ENCODE measurements at places on chromosomes 11 and 22.

GRCh38 chr11:63680834-63681320 lies 423 bp upstream of the RTN3 start:
- no peak for DNase-seq

DNA sequence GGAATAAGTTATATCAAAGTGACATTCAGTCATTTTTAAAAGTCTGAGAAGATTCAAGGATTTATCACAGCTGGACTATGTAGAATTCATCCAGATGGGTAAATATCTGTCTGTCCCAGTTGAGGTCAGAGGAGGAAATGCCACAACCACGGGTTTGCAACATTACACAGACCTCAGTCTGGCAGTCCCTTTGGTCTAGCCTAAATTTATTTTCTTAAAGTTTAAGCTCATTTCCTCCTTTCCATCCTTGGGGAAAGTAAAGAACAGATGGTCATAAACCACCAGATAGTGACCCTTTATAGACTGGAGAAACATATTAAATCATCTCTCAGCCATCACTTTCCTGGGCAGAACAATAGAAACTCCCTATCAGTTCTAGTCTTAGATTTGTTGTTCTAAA lies 238.4 kb upstream of the DDI1 start:
- no peak for DNase-seq

- no peak for DNase-seq
Measured at GRCh38 chr11:83020942-83021779, 50.5 kb downstream of the RAB30 start.

DNA sequence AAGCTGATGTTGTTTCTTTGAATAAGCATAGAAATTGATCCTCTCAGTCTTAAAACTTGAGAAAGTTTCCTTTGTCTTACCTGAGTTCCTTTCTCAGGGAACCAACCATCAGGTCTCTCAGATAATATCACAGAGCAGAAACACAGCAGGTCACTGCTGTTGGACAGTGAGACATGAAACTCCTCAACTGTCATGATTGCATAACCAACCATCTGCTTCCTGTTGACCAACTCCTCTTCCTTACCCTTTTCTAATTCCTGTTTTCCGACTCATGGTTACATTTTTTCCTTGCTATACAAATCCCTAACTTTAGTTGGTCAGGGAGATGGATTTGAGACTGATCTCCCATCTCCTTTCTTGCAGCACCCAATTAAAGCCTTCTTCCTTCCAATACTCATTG lies 845.3 kb downstream of the FAM181B start:
- no peak for DNase-seq

DNA sequence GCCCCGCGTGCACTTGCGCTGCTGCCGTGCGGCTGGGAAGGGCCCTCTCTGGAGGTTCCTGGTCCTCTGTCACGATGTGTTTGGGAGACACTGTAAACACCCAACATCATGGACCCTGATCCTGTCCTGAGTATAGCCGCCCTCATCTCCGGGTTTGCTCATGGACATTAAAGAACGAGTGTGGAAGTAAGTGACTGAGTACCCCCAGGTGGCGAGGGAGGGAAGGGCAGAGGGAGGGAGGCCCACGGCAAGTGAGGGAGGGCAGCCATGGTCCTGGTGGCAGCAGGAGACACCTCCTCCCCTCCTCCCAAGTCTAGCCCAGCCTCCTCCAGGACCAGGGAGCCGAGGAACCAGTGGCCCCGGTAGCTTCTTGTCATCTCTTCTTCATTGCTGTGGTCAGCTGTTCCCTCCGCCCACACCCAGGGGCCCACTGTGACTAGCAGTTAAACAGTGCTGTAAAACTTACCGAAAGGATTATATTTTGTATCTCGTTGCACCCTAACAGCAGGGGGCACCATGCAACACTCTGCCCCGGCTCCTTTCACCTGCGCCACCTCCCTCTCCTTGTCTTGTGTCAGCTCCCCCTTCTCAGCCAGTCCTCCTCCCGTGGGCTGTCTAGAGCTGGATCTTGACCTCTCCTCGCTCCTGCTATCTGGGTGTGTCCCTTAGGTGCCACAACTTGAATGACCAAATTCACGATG lies 566.5 kb upstream of the B3GAT1 start:
- no peak for DNase-seq

DNA sequence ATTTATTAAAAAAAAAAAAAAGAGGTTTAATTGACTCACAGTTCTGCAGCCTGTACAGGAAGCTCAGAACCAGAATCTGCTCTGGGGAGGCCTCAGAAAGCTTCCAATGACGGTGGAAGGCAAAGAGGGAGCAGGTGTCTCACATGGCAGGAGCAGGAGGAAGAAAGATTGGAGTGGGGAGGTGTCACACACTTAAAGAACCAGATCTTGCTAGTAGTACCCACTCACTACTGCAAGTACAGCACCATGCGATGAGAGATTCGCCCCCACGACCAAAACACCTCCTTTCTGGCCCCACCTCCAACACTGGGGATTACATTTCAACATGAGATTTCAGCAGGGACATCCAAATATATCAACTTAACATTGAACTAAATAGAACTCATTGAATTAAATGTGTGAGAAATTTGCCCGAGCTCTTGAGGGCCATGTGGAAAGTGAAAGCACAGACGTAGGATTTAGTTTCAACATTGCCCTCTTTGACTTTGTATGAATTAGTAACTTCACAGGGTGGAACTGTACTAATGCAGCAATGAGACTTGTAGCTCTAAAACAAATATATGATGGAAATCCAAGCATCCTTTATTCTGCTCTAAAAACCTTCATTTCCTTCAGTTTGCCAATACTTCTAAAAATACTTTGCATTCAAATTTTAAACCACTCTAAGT lies 628.2 kb downstream of the FAM181B start:
- no peak for DNase-seq

DNA sequence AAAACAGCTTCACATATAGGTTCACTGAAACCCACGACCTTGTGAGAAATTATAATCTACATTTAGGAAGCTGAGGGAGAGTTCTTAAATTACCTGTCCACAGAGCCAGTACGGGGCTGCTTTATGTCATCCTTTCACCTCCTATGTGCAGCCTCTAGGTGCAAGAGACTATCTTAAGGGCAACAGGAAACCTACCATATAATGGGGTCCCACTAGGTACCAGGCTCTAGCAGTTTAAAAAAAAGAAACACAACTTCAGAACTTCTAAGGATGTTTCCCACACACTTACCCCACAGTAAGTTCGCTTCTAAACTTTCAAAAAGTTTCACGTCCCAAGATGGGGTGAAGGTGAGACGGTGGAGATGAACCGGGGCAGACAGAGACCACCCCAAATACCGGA lies 573 bp downstream of the STK33 start:
- DNase-seq = no peak

DNA sequence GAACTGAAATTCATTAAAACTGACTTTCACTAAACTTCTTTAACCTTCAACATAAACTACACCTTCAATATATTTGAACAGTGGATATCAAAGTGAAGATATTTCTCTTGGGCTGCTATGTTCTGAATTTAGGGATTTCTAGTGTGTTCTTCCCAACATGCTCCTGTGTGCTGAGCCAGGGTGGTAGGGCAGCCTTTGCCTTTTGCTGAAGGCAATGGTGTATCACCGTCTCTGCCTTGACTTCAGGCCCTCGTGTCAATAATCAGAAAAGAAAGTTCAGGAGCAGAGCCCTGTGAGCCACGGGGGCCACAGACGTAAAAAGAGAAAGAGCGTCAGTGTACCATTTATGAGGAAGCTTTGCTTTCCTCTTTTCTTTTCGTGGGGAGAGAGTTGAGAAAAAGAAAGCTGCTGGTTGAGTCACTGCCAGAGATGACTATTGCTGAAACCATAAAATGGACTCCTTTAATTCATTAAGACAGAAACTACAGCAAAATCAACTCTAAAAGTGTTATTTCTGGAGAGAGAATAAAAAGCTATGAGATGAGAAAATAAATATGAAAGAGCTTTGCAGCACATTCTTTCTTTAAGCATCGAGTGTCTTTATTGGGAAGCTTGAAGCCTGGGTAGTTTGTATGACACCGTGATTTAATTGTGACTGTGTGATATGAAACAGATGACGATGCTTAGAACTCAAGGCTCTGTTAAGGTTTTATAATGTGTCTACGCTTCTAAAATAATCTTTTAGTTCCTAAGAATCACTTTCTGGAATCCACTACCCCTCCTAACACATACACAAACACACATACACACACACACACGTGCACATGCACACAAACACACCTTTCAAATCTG lies 271.8 kb upstream of the MTNR1B start:
- no peak for DNase-seq

DNA sequence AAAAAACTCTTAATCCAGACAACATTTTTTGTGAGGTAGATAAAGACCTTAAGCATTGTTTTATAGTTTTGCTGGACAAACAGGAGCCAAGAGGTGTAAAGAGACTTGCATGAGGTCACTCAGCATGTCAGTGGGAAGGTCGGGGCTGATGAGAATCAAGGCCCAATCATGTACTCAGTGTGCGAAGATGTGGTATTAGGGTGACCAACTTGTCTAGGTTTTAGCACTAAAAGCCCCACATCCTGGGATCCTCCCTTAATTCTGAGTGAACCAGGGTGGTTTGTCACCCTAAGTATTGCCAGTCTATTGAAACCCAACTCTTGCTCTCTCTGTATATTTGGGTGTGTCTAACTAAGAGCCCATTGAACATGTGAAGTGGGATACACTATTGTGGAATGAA lies 19.5 kb upstream of the SORL1-AS1 start:
- DNase-seq = no peak

DNA sequence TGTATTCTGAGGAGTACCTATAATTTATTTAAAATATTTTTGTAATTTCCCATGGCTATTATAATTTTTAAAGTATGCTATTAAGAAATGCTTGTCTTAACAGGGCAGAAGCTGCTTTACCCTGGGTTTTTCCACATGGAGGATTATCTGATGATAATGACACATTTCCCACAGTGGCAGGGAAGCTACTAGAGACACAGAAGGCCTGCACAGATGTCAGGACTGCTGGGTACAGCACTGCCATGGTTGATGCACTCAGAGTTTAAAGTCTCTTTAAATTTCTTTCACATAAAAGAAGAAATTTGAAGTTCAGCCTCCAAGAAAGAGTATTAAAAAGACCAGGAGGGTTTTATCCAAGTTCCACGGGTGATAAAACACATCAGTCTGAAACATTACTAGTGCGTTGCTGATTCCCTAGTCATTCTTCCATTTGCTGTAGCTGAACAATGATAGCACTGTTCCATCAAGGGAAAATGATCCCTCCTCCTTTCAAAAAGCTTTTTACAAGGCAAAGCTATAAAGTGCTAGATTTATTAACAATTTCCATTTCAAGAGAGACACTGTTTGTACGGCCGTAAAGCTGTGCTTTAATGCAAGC lies 363.0 kb downstream of the CNTN5 start:
- no peak for DNase-seq

GRCh38 chr11:81092522-81092921 lies 1641.1 kb downstream of the FAM181B start:
- DNase-seq = no peak

DNA sequence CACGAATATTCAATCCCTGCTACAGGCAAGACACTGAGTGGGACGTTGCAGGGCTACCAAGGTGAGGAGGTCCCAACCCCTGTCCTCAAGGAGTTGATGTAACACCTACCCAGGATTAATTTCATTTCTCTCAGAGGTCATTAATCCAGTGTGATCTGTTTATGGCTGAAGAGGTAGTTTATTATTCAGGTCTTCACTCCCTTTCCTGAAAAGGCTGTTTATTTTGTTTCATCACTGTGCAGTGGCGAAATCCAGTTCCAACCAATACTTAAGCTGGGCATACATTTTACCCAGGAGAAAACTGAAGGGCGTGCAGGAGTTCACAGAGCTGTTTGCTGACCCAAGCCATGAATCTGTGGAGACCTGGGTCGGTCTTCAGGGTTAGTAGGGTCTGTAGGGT lies 2.7 kb upstream of the PTPRJ start:
- no peak for DNase-seq

GRCh38 chr11:47943721-47944586 lies 36.4 kb upstream of the PTPRJ start:
- no peak for DNase-seq

- no peak for DNase-seq
Measured at GRCh38 chr11:123197711-123198110, 2.7 kb upstream of the CLMP start.

DNA sequence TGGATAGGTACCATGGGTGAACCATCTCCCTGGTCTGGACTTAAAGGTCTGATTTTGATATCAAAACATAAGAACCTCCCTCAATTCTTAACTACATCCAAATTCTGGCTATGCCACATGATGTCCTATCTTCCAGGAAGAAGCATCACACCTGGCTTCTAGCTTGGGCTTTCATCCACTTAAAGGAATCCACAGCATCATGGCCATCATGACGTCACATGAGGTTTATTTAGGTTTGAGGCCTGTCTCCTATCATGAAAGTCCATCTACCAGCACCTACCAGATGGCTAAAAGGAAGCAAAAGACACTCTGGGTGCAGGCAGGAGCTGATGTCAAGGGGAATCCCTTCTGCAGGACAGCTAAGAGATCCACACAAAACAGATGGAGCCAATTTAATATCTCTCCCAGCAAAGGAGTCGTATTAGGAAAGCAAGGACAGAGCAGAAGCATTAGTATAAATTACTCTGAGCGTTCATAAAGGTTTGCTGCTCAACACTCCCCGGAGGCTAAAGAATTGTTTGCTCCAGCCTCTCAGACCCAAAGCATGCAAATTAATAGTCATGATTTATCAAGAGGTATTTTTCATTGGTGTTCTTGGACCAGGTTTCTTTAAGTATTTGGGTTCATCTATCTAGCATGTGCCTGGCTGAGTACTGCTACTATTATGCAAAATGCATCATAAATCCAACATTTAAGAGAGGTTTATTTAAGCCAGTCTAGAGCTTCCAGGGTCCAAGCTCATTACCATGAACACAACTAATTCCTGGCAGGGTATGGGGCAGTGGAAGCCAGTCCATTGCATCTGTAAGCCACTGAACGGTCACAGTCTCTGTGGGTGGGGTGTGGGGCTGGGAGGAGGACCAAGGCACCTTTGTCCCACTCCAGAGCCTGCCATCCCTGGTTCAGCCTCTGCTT lies 47.2 kb downstream of the GALNT18 start:
- no peak for DNase-seq

Measured in KG1 (cell line).